Aorta (tissue), 5 donors: ENCODE measurements at places on chromosomes 7 and 10.

DNA sequence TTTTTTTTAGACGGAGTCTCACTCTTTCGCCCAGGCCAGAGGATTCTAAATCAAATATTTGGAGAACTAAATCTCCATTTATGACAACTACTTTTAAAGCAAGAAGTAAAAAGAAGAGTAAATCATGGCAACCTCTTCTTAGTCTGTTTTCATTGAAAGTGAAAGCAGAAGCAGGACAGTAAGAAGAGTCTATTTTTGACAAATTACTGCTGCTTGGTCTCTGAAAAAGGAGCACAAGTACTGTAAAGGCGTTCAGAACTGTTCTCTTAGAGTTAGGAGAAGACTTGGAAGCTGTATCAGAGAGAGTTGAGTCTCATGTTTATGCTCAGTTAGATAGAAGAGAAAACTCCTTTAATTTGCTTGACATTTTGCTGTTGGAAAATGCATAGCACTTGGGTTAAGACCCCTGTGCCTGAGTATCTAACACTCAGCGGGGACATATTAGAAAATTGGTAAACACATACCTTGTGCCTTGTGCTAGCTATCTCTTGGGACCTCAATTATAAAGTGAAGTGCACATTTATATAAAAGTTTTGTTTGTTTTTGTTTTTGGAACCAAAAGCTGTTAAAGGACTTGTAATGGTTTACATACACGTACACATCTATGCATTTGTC lies 433.0 kb downstream of the ANKRD7 start:
- no peak for DNase-seq

- no peak for DNase-seq
Observed at GRCh38 chr7:96131525-96131924, 190.4 kb downstream of the SLC25A13 start.

DNA sequence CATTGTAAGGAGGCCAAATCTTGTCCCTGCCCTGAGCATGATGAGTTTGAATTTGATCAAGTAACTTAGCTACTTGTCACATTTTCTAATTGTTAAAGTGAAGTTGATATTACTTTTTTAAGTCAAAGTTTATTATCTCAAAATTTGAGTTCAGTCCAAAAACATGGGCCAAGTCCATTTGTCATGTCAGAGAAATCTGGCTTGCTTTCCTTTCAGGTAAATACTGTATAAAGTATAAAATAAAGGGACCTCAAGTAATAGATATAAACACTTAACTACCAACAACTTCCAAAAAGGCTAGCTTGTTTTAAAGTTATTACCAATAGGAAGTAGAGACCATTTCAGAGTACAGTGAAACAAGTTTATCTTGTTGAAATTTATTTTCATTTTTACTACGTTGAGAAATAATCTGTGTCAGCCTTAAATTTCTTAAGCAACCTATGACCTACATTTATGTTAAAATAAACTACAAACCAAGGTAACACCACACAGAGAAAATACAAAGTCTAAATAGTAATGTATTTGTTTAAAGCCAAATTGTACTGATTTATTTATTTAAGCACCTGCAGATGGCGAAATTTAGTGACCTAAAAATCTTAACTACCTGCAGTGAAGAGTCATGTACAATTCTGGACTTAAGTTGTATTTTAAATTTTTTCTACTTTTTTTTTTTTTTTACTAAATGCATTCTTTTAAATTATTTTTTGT lies 36.5 kb downstream of the FHIP2A start:
- DNase-seq, result no peak

- DNase-seq, result no peak
Observed at GRCh38 chr10:91513598-91514424, 103.7 kb downstream of the HECTD2 start.

GRCh38 chr7:100965723-100966541 lies 3.4 kb upstream of the MUC12 start:
- DNase-seq, result peak; percentile 92

DNA sequence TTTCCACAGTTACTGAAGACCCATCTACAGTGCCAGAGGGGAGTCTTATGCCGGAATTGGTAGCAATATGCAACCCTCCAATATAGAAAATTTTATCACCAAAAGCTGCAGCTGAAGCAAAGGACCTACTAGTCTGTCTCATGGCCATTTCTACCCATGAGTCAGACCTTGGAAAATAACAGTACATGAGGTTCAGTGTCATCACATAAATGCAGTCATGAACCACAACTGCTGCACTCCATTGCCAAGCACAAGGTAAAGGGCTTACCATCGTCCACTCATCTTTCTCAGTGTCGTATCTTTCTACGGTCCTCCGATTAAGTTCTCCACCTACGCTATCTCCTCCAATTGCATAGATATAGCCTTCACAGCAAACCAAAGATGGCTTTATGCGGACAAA lies 21.8 kb downstream of the KBTBD2 start:
- DNase-seq, result no peak

DNA sequence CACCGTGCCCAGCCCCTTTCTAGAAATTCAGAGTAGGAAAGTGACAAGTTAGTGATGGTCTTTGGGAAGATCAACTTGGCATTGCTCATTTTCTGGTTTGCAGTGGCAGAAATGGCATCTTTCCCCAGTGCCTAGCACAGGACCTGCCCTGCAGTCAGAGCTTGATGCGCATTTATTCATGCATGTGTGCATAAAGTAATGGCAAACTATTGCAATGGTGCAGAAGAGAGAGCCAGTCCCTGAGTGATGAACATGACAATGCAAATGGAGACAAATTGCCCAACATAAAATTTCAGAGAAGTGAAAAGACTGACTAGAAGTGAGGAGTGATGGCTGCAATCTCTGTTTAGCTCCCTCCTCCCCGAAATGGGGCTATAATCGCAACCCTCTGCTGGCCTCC lies 268.2 kb downstream of the CCSER2 start:
- no peak for DNase-seq

GRCh38 chr10:1608851-1609647 lies 128.3 kb downstream of the ADARB2 start:
- DNase-seq, result no peak

- DNase-seq, result no peak
Observed at GRCh38 chr10:10363217-10363616, 654.5 kb upstream of the CELF2 start.

GRCh38 chr10:52443419-52444388 lies 129.6 kb downstream of the DKK1 start:
- DNase-seq, result no peak

GRCh38 chr10:17067376-17068264 lies 62.0 kb downstream of the CUBN start:
- DNase-seq, result no peak

DNA sequence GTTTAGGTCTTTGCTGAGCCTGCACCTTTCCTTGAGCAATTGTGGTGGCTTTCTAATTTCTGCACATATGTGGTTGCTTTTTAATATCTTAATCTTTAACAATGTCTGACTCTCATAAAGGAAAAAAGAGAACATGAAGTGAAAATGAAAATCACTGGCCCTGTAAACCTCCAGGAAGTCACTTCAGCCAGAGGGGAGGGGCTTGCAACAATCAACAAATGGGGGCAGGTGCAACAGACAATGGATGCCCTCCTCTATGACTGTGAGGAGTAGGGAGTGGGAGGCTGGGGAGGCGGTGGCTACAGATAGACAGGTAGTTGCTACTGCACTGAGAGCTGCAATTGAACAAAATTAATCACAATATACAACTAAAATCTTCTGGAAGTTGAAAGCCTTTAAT lies 1377.4 kb downstream of the XPNPEP1 start:
- no peak for DNase-seq

DNA sequence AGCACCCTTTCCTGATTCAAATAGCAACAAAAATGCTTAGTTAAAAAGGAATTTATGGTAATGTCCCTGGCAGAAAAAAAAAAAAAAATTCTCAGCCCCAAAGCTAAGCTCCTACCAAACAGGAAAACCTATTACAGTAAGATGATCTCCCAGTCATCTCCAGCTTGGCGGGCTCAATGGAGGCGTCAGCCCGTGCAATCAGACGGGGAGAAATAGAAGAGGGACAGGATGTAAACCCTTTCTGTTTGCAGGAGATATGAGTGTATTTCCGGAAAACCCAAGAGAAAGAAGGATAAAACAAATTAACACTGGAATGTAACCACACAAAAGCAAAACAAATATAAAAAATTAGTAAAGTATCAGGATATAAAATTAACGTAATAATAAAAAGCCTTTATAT lies 242.8 kb downstream of the TCERG1L start:
- DNase-seq, result no peak

DNA sequence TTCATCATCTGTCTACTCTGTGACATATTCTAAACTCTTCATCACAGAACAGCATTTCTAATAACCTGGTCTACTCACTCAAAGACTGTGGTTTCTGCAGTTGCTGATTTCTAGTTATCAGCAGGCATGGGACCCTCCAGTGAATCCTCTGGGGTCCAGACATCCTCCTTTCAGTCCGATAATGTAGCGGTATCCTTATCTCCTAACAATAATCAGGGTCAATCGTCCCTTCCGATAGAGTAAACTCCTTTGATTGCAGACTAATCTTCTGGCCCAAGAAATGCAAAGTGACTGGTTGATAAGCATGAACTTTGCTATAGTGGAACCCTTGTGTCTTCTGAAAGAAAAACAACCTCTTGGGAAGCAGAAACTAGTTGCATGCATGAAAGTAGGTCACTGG lies 1209.8 kb upstream of the CELF2 start:
- DNase-seq, result no peak

DNA sequence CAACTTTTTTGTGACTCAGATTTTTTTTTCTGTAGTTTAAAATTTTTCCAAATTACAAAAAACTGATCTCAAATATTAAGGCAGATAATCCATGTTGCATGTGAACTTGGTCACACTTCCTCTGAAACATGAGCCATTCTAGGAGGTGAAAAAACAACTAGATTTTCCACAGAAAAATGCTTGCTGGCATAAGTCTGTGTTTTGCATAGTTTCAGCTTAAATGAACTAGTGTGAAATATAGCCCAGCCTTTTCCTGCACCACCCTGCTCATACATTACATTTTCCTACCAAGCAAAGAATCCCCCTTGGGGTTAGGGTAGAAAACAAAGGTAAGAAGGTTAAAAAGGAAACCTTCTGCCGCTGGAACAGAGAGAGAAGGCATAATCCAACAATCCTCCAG lies 48.2 kb downstream of the SLC25A13 start:
- DNase-seq, result no peak

DNA sequence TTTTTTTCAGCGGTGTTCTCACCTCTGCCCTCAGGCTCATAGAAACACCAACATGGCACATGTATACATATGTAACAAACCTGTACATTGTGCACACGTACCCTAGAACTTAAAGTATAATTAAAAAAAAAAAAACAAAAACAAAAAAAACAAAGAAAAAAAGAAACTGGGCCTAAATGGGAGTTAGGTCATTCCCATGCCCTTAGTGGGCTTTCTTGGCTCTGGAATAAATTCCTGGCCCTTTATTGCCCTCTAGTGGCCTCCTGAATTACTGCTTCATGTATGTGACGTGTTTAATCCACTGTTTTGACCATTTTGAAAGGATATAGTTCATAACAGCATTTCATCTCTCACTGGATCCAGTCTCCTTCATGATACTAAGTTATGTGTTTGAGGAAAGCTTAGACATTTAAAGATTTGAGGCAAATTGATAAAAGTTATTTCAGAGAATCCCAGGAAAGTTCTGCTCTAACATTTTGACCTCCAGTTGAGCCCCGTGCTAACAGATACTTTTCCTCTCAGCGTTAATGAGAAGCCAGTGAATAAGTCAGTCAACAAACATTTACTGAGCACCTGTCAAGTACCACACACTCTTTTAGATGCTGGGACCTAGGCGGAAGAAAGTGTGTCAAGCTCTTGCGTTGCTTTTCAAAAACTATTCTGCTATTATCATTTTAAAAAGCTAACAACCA lies 54.7 kb upstream of the SYPL1 start:
- no peak for DNase-seq

- DNase-seq, result no peak
Observed at GRCh38 chr10:79378647-79379511, 31.6 kb downstream of the PPIF start.

DNA sequence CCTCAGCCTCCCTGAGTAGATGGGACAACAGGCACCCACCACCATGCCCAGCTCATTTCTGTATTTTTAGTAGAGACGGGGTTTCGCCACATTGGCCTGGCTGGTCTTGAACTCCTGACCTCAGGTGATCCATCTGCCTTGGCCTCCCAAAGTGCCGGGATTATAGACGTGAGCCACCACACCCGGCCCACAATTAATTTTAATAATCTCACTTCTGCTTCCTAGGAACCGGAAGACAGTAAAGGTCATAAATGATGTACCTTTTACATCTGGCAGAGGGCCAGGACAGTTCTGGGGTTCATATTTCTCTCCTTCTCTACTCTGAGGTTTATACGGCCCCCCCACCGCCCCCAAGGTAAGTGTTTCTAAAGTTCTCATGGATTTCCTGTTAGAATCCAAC lies 31.2 kb upstream of the AOAH start:
- no peak for DNase-seq

- no peak for DNase-seq
Observed at GRCh38 chr10:30432622-30433305, 1.2 kb upstream of the MAP3K8 start.

DNA sequence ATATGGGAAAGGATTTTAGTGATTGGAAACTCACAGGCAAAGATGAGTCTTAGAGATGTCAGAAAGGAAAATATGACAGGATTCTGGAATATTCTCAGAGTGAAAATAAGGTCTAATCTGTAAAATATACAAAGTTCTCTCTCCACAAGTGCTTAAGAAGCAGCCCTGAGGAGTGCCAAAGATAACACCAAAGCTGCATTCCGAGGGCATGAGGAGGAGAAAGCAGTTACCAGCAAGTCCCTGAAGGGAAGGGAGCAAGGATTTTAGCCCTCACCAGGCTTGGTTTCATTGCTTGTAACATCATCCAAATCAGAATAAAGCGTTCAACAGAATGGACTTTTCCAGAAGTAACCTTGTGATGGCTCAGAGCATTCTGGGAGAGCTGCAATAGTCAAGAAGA lies 31.4 kb upstream of the DLX6 start:
- no peak for DNase-seq

GRCh38 chr7:124712017-124712416 lies 53.6 kb downstream of the GPR37 start:
- DNase-seq, result no peak

GRCh38 chr7:20529260-20529659 lies 86.2 kb upstream of the ABCB5 start:
- DNase-seq, result no peak

DNA sequence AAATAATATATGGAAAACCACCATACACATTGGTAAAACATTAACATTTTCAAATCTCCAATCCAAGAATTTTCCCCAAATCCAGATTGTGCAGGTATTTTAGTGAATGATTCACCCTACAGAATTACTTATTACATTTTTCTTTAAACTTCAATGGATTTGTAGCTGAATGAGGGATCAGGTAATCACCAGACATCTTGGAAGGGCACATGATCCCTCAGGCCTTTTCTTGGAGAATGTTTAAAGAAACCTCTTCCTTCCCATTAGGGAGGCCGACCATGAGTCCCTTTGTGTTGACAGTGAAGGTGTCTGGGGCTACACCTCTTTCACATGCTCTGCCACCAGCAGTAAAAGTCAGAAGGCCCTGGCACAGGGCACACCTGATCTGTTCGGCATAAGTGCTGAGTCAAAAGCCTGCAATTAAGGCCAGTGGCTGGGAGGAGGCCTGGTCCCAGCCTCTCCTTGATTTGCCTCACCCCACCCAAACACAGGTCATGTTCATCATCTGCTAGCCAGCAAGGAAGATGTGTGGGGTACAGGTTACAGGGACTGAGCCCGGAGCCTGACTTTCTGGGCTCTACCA lies 207.7 kb downstream of the SNX10 start:
- no peak for DNase-seq

GRCh38 chr7:135714534-135715009 lies 13.4 kb downstream of the SLC13A4 start:
- no peak for DNase-seq

GRCh38 chr10:70456164-70456563 lies 14.7 kb upstream of the NODAL start:
- no peak for DNase-seq

- DNase-seq, result peak; percentile 86
Observed at GRCh38 chr7:140326116-140326928, 72.0 kb downstream of the SLC37A3 start.
